NCI-H1048 (cell line): ENCODE measurements at places on chromosomes 6 and 20.

DNA sequence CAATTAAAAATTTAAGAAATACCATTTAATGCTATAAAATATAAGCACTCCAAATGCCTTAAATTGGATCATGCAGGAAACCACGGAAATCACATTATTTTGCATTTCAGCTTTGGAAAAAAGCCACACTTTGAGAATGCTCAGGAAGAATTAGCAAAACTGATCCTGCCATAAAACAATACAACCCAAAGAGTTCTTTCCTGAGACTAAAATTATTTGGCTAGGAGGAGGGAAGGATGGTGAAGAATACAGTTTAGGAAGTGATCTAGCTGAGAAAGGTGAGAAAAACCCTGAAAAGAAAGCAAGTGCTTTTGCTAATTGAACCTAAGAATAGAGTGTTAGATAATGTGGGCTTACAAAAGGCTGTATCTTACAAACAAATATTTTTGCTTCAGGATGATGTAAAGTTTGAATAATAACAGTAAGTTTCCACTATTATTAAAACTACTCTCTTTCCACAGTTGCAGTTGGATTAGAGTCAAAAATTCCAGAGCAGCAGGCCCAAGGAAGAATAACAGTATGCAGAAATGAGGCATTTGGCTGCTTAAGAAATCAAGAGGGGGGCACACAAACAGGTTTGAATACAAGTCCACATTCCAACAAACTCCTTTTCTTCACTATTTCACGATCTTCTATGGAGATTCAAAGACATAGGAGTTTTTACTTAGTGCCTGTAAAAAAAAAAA lies 565.4 kb downstream of the RFPL4B start:
- DNase-seq, result no peak

DNA sequence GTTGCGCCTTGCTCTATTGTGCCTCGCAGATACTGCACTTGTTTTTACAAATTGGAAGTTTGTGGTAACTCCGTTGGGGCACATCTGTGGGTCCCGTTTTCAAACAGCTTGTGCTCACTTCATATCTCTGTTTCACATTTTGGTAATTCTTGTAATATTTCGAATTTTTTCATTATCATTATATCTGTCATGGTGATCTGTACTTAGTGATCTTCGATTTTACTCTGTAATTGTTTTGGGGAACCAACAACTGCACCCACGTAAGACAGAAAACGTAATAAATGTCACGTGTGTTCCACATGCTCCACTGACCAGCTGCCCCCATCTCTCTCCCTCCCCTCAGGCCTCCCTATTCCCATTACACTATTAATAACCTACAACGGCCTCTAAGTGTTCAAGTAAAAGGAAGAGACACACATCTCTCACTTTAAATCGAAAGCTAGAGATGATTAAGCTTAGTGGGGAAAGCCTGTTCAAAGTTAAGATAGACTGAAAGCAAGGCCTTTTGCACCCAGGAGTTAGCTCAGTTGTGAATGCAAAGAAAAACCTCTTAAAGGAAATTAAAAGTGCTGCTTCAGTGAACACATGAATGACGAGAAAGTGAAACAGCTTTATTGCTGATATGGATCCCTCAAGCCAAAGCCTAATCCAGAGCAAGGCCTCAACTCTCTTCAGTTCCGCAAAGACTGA lies 26.9 kb downstream of the TTLL2 start:
- DNase-seq, result no peak

GRCh38 chr20:23119456-23120216 lies 33.5 kb upstream of the CD93 start:
- DNase-seq, result no peak

- no peak for DNase-seq
These were observed 130.9 kb upstream of the CD93 start for GRCh38 chr20:23217023-23217422.

DNA sequence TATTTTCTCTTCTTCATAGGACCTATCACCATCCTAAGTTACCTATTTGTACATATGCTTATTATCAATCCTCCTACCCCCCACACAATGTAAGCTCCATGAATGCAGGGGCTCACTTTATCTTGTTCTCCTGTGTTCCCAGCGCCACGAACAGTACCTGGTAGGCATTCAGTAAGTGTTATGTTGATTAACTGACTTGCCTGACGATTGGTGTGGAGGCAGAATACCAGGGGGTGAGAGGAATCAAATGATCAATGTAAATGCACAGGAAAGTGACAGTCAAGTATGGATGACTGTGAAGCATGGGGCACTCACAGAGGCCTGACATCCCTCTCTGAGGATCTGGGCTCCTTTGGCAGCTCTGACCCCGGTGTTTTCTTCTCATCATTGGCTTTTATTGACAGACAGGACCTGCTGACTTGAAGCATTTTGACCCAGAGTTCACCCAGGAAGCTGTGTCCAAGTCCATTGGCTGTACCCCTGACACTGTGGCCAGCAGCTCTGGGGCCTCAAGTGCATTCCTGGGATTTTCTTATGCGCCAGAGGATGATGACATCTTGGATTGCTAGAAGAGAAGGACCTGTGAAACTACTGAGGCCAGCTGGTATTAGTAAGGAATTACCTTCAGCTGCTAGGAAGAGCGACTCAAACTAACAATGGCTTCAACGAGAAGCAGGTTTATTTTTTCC lies 6.1 kb upstream of the IFT52 start:
- no peak for DNase-seq

DNA sequence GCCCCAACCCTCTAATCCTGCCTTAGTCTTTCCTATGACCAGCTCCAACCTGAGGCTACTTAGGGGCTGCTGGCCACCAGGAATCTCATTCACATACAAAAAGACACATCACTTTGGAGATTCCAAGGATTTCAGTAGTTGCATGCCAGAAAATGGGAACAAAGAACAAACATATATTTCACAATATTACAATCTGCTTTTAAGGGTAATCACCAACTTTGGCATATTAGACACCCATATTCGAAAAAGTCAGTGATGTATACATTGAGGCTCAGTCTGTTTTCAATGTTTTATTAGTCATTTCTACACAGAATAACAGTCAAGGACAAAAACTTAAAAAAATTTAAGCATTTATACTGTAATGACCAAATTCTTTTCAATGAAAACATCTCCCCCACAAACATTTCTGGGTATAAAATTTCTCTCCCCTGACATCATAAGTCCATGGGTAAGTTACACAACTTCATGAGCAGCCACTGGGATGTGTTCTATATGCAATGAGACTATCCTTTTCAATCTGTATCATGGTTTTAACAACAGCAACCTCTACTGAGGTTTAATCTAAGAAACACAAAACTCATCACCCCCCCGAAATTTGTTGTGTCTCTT lies 103.5 kb downstream of the MAP7 start:
- DNase-seq, result no peak

GRCh38 chr6:149129371-149130077 lies 188.0 kb upstream of the TAB2 start:
- DNase-seq, result no peak

DNA sequence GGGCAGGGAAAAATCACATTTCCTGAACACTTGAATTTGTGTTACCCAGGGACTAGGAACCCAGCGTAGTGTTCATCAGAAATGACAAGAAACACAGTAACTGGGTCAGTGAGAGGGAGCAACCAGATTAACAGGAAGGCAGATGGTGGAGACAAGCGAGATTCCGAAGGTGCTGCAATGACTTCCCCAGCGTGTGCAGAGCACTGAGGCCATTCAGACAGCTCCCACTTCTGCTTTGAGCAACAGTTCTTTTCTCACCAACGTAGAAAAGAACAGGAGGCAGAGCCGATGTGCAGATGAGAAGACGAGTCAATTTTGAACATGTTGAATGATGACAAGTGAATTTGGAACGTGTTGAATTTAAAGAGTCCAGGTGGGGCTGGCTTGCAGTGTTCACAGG lies 63.1 kb upstream of the IFNGR1 start:
- DNase-seq, result no peak

DNA sequence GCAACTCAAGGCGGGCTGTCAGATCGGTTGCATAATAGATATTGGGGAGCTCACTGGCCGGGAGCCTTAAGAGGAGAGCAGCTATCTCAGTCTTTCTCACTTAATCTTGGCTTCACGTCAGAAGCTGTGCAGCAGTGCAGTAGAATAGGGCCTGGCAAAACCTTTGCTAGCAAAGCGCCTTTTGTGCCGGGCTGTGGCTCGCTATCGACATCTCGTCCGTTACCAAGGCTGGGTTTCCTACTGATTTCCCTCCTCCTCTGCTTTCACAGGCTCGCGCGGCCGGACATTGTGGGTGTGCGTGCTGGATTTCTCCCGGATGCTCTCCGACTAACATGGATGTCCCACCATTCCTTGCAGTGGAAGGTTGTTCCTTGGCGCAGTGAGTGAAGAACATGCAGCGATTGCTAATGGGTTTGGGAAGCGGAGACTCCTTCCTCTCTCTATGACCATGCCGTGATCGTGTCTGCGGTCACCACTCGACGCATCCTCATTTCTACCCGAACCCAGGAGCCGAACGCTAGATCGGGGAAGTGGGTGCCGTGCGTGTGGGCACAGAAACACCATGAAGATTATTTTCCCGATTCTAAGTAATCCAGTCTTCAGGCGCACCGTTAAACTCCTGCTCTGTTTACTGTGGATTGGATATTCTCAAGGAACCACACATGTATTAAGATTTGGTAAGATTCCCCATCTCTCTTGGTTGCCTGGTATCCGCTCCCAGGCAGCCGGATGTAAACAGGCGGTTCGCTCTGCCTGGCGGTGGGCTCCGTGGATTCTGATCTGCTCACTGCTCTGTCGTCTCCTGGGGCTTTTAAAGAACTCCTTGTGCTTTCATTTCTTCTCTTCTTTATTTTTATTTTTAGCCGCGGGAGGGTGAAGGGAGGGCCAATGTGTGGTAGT lies 5.5 kb downstream of the GRIK2 start:
- no peak for DNase-seq

DNA sequence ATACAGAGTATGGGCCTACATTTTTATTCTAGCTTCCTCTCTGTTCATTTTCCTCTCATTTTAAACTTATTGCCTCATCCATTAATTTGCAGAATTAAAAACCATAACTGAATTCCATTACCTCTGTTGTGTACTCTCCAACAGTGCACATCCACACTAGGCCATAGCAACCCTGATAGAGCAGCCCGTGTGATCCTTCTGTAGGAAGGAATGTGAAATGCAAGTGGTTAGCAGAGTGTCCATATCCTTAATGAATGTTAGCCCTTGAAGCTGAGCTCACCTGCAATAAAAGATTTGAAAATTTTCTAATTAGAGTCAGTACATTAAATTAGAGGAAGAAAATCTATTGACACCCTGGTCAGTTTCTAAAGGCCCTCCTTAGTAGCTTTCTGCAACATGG lies 6.5 kb upstream of the GRIK2 start:
- DNase-seq, result no peak

- no peak for DNase-seq
These were observed 631 bp upstream of the PABPC1L start for GRCh38 chr20:44908987-44909871.

- DNase-seq, result no peak
These were observed 1.1 kb upstream of the JPH2 start for GRCh38 chr20:44187772-44188709.

DNA sequence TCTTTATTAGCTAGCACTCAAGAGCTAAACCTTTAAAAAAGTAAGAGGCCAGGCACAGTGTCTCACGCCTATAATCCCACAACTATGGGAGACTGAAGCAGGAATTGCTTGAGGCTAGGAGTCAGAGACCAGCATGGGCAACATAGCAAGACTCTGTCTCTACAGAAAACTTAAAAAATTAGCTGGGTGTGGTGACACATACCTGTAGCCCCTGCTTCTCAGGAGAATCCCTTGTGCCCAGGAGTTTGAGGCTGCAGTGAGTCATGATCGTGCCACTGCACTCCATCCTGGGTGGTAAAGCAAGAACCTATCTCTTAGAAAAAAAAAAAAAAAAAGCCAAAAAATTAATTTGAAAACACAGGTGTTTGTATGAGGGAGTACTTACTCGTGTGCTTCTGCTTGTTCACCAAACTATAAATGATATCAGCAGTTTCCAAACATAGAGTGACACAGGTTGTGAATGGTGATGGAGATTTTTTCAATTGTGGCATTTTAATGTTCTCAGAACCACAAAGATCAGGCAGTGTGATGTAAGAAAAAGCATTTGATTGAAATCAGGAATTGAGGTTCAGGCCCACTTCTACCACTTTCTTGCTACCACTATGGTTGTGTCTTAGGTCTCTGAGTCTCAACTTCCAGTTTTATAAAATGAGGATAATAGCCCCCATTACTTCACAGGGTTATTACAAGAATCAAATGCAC lies 104.9 kb downstream of the FOXO3 start:
- no peak for DNase-seq

GRCh38 chr6:24744911-24745310 lies 26.0 kb upstream of the C6orf62 start:
- DNase-seq, result no peak

DNA sequence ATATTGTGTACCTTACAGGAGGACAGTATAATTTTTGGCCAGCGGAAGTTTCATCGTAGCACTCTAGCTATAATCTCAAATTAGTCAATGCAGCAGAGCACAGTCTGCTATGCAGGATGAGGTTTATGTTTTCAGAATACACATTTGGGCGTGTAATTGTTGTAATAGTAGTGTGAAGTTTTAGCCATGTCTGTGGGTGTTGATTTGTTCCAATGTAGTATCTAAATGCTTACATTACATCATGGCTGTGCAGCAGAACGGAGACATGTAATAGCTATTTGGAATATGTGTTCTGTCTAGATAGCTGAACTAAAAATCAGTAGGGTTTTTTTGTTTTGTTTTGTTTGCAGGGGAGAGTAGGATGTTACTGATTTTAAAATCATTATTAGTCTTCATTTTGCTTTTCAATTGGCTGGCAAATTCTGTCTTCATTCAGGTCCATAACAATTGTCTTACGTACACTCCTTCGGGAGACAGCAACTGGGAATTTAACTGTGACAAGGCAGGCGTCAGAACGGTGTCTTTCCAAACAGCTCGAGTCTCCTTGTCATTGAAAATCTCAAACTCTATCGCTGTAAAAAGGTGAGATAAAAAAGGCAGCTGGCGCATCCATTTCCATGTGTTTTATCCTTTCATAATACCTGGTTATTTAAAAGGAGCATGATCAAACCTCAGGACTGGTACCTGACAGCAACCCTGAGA lies 65.1 kb upstream of the CDH4 start:
- DNase-seq, result no peak

- DNase-seq, result no peak
These were observed 80.4 kb downstream of the SULF2 start for GRCh38 chr20:47704746-47705496.

DNA sequence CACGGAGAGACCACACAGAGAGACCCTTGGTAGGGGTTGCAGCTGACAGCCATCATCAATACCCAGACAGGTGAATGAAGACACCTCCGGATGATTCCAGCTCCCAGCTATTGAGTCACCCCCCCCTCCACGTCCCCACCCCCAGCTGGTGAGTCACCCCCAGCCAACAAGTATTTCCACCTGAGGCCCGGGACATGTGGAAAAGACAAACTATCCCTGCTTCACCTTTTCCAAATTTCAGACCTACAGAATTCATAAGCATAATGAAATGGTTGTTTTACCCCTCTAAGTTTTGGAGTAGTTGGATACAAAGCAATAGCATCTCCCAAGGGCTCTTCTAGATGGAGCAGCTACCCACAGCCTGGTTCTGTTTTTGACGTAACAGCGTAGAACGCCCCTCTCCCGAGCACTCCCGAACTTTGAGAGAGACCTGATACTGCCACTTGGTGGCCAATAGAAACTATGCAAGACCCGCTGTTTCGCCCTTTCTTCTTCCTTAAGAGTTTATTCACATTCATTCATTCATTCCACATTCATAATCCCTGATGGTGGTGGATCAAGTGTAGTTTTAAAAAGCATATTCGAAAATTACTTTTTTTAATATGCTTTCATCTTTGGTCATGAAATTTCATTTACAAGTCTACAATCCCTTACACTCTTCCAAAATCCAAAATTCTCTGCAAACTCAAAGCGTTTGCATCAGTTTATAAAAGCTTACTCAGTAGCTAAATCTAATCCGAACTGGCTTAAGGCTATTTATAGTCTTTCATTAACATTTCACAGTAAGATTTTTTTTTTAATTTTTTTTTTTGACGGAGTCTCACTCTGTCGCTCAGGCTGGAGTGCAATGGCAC lies 15.1 kb upstream of the PPP1R16B start:
- peak; percentile 8 for DNase-seq
